ENCODE measurements at places on chromosomes 4 and X.
A peak's percentile ranks its signal among the peaks of the same experiment; 100 is the strongest.

DNA sequence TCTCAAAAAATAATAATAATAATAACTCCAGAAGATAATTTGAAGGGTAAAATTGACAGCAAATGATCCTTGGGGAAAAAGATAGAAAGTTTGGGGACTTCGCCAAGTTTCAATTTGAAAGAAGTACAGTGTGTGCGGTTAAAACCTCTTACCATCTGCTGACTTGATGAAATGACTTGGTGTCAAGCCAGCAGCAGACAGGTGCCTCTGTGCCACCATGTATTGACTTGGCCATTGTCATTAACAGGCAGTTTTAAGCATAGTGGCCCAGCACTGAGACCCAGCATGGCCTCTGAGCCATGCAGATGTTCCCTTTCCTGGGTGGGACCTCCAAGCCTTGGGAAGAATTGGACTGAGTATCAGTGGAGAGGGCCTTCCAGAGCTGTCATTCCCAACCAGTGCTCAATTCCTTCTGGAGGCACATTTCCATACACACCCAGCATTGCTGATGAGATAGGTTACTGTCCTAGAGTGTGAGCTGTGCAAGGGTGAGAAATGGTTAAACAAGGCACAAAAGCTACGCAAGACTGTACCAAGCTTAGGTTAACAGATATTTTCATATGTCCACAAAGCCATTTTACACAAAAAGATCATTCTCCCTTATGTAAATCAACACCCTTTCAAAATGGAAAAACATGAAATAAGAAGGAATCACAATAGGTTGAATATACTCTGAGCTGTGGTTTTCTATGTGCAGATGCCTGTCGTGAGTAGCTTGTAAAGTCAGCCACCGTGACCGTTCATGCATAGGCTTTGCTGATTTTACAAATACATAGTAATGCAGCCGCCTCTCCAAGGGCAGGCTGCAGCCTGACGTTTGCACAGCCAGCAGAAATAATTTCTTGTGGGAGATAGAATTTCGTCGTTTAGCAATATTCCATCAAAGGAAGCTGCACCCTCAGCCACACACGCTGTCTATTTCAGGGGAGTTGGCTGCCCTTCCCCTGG is 59.4 kb upstream of the FBXW7 start:
- DNase-seq = no peak

GRCh38 chr4:153018684-153019083 is 82.6 kb downstream of the FHDC1 start:
- no peak for DNase-seq

DNA sequence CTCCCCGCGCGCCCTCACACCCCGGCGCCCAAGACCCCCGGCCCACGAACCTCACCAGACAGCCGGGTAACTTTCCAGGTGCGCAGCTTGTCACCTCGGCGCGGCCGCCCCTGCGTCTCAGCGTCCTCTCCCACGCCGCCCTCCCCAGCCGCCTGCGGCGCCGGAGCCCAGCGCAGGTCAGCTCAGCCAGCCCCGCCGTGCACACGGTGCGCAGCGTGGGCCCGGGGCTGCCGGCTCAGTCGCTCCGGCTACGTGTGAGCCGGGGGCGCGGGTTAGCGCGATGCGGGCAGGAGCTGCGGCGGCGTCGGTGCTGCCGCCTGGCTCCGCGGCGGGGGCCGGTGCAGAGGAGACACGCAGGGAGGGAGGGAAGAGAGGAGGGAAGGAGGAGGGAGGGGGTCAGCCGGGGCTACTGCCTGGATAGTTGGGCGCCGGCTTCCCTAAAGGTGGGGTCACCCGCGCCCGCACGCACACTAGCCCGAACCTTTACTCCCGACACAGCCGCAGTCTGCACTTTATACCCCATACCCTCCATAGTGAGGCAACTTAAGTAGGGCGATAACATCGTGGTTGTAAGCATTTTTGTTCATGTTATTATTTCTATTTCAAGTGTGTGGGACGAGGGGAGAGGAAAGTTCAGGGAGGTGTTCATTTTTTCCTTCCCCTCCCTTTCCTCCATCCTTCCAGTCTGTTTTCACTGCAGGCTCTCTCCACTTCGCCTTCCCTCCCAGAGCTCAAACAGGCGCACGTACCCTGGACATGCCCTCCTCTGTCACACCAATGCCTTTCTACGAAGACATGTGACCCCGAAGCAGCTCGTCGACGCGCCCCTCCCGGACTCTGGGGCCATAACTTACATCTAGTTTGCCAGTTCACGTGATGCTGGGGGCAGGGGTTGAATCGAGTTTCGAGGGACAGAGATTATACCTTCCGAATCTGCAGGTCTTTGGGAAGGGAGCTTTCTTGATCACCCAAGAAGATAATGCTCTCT is at the start of gene PRKG2:
Gene PRKG2, minus strand, starts transcription at position 342 of the 988 bp plus-strand sequence. CDS start 10,175 bp downstream, outside the sequence.
- no peak for DNase-seq

GRCh38 chr4:138918169-138918869 is 97.3 kb upstream of the NOCT start:
- no peak for DNase-seq

GRCh38 chrX:103911236-103911635 is 51.2 kb upstream of the TMSB15B start:
- no peak for DNase-seq

DNA sequence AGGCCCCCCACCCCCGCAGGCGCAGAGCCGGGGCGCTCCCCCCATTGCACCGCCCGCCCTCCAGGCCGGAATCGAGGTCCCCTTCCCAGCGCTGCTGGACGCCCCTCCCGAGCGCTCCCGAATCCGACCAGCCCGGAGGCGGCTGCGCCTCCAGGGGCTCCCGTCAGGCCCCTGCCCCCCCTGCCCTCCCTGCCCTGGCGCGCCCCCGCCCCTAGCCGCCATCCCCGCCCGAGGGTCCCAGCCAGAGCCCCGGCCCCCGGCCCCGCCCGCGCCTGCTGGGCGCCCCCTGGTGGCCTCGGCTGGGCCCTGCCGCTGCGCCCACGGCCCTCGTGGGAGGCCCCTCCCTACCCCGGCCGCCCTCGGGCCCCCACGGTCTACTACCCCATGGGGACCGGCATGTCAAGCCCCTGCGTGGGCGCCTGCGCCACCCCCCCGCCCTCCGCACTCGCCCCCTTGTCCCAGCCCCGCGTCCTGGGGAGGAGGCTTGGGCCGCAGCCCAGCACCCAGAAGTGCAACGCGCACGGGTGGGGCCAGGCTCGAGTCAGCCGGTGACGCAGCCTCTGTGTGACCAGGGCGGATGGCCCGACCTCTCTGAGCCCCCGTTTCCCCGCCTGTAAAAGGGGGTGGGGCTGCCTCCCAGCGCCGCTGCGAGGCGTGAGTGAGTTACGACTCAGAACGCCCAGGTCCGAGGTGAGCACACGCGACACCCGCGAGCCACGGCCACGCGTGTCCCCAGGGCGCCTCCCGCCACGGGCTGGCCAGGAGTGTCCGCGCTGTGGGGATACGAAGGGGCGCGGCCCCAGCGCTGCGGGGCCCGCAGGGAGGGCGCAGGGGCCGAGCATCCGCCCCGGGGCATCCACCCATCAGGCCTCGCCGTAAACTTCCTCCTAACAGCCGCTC is 104.9 kb downstream of the FAM53A start:
- DNase-seq = peak; percentile 50

DNA sequence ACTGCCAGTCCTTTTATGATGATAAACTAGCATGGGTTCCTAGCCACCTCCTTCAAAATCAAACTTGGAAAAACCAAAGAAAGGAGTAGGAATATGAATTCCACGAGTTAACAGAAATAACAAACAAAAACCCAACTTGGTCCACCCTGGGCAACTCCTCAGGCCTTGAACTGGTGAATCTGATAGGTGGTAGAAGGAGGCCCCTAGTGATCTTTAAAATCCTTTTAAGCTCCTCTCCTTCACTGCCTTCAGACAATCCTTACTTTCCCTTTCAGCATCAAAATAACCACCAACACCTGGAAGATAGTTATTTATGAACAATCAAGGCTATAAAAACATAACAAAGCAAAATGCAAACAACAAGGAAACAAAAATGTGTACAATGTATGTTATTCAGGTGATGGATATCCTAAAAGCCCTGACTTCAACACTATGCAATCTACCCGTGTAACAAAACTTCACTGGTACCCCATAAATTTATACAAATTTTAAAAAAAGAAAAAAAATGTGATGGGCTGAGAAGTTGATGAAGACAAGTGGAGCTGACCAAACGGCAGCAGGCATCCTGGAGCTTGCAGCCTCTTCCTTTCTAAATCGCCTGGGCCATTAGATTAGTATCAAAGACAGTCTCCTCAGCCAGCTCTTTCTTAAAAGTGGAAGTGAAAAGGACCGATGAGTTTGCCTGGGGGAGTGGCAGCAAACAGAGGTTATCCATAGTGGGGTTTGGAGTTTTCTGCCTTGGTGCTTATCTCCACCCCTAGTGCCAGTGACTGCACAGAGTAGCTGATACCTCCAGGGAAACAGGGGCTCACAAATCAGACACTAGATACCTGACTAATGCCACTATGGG is 179.6 kb downstream of the TMA16 start:
- no peak for DNase-seq

DNA sequence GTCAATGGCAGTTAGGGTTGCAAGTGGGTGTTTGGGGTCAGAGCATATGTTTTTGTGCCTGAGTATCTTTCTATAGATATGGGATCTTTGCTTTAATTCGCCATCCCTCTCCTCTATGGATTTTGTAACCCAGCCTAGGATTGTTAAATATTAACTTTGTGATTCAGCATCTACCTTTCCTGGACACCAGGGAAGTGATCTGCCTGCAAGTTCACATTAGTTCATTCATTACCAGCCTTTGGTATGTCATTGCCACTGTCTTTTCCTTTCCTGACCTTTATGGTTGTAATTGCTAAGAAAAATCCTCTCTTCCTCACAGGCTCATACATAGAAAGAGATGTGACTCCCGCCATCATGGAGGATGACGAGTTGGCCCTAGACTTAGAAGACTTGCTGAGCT is 73.8 kb downstream of the KIT start:
- DNase-seq = no peak

DNA sequence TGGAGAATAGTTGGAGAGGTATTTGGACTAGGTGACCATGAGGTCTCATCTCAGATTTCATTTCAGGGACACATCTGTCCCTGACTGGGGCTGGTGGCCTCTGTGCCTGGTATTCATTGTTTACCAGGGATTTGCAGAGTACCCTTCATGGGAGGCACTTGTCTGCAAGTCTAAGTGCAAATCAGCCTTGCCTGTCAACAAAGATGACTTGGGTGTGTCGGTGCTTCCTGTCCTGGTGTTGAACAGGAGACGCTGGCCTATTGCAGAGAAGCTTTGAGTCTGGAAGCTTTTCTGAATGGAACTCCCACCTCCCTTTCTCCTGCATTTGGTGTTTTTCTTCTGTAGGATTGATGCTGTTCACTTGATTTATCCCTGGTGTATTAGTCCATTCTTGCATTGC is 104.1 kb downstream of the TNIP2 start:
- DNase-seq = no peak

GRCh38 chr4:153747406-153747955 is 12.3 kb downstream of the RNF175 start:
- no peak for DNase-seq

- DNase-seq = peak; percentile 62
These were observed 448.4 kb downstream of the RAPGEF2 start for GRCh38 chr4:159551281-159551680.

GRCh38 chrX:40265936-40266335 is 168.2 kb upstream of the BCOR start:
- DNase-seq = no peak

GRCh38 chrX:80648023-80648422 is 161.7 kb downstream of the BRWD3 start:
- no peak for DNase-seq

DNA sequence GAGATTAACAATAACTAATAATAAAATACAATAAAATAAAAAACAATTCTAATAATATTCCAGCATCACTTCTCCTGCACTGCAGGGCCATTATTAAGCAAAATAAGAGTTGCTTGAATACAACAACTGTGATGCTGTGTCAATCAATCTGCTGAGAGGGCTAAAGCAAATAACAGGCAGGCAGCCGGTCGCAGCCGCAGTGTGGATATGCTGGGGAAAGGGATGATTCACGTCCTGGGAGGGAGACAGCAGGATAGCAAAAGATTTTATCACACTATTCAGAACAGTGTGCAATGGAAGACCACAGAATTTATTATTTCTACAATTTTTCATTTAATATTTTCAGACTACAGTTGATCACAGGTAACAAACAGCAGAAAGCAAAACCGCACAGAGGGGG is 76.5 kb upstream of the SMARCAD1 start:
- no peak for DNase-seq

DNA sequence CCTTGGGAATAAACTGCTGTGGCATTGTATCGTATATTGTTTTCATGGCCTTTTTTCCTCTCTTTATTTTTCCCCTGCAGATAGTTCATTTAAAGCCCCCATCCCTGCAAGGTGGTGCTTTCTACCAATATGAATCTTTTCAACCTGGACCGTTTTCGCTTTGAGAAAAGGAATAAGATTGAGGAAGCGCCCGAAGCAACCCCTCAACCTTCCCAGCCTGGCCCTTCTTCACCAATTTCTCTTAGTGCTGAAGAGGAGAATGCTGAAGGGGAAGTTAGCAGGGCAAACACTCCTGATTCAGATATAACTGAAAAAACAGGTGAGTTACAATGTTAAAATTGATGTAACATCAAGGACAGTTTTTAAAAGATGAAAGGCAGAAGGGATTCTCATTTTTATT is 601 bp downstream of the SMARCAD1 start:
- DNase-seq = no peak

DNA sequence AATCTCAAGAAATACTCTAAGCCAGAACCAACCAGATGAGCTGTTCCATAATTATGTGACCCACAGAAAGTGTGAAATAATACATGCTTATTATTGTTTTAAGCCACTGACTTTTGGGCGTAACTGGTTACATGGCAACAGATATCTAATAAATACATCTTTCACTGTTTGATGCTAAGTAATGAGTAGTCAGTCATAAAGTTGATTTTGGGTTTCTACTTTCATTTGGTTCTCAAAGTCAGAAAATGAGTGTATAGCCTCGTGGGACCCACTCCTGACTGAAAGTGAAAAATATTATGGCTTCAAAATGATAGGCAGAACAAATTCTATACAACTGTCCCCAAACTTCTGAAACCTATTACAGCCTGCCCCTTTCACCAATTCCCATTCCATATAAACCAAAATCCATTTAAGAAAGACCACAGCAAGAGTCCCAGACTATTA is 88.0 kb upstream of the CBR4 start:
- DNase-seq = no peak

- no peak for DNase-seq
These were observed 50.3 kb downstream of the NELFA start for GRCh38 chr4:1958276-1959103.

GRCh38 chr4:163367651-163368050 is 24.0 kb downstream of the NPY5R start:
- DNase-seq = no peak

- peak; percentile 41 for DNase-seq
These were observed 17.3 kb downstream of the CTPS2 start for GRCh38 chrX:16695079-16695676.
